ENCODE measurements at places on chromosomes 7 and 10.

DNA sequence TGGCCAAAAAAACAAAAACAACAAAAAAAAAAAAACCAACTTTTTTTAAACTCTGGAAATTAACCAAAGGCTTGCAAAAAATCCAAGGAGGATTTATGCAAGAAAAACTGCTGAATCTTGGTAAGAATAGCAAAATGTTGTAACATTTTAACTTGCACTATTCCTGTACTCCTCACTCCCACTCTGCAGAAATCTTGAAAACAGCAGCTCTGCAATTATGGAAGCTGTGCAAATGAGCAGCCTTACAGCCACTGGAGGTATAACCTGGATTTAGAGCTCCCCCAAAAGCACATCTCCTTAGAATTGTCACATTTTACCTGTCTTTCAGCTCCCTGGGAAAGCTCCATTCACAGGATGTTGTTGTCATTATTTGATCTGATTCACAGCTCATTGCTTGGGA is 41.8 kb upstream of the LRGUK start:
- no peak for DNase-seq

DNA sequence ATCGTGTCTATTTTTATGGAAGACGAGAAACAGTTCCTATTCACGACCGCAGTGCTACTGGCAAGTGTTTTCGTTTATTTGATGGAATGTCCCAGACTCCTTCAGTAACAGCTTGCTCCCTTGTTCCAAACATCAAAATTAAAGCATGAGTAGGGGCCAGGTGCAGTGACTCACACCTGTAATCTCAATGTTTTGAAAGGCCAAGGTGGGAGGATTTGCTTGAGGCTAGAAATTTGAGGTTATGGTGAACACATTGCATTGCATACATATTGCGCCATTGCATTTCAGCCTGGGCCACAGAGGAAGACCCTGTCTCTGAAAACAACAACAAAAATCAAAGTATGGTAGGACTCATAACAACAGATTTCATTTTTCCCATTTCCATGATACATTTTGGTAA is 22.8 kb downstream of the PTTG1IP2 start:
- DNase-seq = no peak

DNA sequence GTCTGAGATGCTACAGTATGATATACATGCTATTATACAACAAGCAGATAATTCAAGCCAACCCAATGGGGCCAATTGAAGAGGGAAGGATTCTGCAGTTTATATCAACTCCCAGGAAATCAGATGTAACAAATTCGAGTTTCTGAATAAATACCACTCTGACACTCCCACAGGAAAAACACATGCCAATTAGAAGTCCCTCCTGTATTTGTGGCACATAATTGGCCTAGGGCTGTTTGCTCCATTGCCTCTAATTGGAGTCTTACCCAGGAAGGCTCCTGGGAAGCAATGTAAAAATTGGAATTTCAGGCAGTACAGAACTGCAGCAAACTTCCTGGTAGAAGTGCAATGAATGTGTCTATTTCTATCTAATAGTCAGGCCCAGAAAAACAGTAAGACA is 4.7 kb downstream of the PPA1 start:
- DNase-seq = no peak

DNA sequence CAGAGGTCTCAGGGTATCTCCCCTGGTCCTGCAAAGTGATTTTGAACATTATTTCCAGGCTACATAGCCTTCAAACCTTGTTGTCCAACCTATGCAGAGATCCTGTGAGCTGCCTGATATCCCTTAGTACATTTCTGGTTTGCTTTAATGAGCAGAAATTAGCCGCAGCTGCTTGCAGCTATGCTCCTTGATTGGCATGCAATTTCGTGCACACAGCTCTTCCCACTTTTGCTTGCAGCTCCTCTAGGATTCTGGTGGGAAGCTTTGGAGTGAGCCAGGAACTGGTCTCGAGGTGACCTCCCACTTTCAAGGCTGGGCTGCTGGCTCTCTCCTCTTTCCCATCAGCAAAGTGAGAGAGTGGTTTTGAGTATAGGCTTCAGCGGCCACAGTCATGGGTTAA is 45.8 kb downstream of the OAT start:
- no peak for DNase-seq

Data from DMS 273 treated with DMSO at 0.1 percent for 48 hours (cell line).